Right renal cortex interstitium (tissue), 3 donors: ENCODE measurements at places on chromosomes 7 and 10. TPM values are rescaled to one million over a fixed set of nuclear protein-coding genes. Genes with fewer than 3 reads are reported as not detected.

DNA2 gene
- 13.2 TPM for polyA plus RNA-seq

LRRD1 gene
- polyA plus RNA-seq: 0.29 TPM

C7orf57 gene
- polyA plus RNA-seq: 0.47 TPM

HMX3 gene
- polyA plus RNA-seq: not detected

ITPRID1 gene
- not detected for polyA plus RNA-seq

IGFBP3 gene
- polyA plus RNA-seq: 87.9 TPM

PRPS1L1 gene
- polyA plus RNA-seq: not detected

MPP7 gene
- 9.5 TPM for polyA plus RNA-seq

NPC1L1 gene
- 2.1 TPM for polyA plus RNA-seq

ITGA8 gene
- 51.5 TPM for polyA plus RNA-seq

TMEM140 gene
- polyA plus RNA-seq: 26.4 TPM

DDC gene
- polyA plus RNA-seq: 70.3 TPM

IL6 gene
- polyA plus RNA-seq: 0.21 TPM

MINPP1 gene
- polyA plus RNA-seq: 48.9 TPM

HOGA1 gene
- 45.2 TPM for polyA plus RNA-seq

EVX1 gene
- 0.06 TPM for polyA plus RNA-seq

FAM25A gene
- not detected for polyA plus RNA-seq

EPO gene
- 0.11 TPM for polyA plus RNA-seq

HOXA3 gene
- polyA plus RNA-seq: 23.7 TPM

PRKAR2B gene
- polyA plus RNA-seq: 39.6 TPM

SORBS1 gene
- polyA plus RNA-seq: 26.1 TPM

HOXA11 gene
- 35.3 TPM for polyA plus RNA-seq

C10orf62 gene
- polyA plus RNA-seq: 0.33 TPM

TIMM23 gene
- polyA plus RNA-seq: 70.2 TPM

PALD1 gene
- 9.7 TPM for polyA plus RNA-seq
